ENCODE measurements at places on chromosomes 12 and 14. TPM values are rescaled to one million over a fixed set of nuclear protein-coding genes. Genes with fewer than 3 reads are reported as not detected.

- DNase-seq: no peak
These were observed 143.7 kb upstream of the FRMD6 start for GRCh38 chr14:51507906-51508511.

- DNase-seq: no peak
These were observed 15.8 kb downstream of the R3HDM2 start for GRCh38 chr12:57415088-57415487.

DNA sequence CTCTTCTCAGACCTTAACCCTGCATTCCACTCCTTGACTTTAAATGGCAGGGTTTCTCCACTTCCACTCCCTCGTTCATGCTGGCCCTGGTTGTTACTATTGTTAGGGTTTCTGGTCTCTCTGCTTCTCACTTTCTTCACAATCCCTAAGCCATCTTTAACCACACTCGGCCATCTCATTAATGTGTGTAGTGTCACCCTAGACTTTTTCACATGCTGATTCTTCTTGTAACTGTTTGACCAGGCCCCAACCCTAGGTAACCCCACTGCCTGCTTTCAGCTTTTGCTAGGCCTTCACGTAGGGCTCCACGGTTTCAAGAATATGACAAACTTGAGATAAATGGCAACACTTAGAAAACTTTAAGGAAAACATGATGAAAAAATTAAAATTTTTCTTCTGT lies 195.1 kb downstream of the IPO8 start:
- no peak for DNase-seq

DNA sequence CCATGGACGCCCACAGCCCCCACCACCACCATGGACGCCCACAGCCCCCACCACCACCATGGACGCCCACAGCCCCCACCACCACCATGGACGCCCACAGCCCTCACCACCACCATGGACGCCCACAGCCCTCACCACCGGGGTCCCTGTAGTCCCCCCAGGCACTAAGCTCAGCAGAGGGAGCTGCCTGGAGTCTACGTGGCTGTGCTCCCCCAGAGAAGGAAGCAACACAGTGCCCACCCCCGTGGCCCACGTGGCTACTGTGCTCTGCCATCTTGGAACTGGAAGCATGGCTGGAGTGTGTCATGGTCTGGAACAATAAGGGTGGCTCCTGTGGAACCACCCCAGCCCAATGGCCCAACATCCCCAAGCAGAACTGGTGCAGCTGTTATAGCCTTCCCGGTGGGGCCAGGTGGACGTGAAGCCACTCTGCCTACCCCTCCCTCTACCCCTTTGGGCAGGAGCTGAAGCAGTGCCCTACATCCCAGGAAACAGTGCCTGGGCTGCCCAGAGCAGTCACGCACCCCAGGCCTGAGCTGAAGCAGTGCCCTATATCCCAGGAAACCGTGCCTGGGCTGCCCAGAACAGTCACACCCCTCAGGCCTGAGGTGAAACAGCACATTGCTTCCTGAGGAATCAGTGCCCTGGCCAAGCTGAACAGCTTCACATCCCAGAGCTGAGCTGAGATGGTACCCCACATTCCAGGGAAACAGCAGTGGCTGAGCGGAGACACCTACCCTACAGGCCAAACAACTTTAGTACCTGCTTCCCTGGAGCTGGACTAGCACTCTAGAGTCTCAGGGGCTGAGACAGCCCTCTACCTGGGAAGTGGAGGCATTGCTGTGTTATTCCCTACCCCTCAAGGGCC lies 9.0 kb upstream of the SFSWAP start:
- no peak for DNase-seq

DNA sequence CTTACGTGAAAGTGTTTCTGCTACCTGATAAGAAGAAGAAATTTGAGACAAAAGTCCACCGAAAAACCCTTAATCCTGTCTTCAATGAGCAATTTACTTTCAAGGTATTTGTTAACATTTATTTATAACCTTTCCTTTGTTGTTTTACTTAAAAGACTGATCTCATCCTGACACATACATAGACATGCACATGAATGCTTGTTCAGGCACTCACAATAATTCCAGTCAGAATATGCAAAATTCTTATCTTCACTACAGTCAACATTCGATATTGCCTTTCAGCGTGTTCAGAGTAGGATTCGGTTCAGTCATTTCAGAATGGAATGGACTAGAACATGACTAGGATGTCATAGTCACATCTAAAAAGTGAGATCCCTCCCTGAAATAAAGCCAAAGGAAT lies 394.6 kb downstream of the PAWR start:
- DNase-seq: no peak

GRCh38 chr14:39265033-39265432 lies 31.3 kb downstream of the MIA2 start:
- DNase-seq: no peak

DNA sequence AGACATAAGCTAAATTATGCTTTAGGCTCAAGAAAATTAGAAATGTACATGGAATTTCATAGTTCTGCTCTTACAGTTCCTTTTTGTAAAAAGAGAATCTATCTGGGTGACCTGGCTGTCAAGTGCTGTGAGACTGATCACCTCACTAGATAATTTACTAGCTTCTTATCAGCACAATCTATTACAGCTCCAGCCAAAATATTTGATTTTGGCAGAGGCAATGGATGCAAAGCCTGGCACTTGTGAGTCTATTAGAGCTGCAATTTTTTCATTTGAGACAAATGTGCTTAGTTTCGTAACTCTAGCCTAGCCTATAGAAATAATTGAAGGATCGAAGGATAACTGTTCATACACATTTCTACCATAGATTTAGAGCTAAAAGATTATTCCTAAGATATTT lies 927.5 kb downstream of the SLC6A15 start:
- DNase-seq: no peak

GRCh38 chr14:68573722-68574121 lies 219.1 kb downstream of the ZFP36L1 start:
- DNase-seq: no peak

DNA sequence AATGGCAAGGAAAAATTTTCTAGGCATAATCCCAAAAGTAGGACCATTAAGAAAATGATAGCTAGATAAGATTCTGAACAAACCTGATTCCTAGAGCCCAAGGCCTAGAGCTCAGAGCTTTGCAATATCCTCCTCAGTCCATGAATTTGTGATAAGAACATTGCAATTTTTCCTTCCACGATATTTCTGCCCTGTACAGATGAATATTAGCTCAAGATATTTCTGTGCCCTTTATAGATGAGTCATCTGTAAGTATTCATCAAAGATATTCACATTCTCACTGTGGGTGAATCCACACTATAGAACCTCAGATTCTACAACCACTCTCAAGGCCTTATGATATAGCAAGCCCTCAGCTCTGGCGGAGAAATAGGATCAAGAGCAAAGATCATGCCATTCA lies 37.5 kb downstream of the EAPP start:
- DNase-seq: no peak

DNA sequence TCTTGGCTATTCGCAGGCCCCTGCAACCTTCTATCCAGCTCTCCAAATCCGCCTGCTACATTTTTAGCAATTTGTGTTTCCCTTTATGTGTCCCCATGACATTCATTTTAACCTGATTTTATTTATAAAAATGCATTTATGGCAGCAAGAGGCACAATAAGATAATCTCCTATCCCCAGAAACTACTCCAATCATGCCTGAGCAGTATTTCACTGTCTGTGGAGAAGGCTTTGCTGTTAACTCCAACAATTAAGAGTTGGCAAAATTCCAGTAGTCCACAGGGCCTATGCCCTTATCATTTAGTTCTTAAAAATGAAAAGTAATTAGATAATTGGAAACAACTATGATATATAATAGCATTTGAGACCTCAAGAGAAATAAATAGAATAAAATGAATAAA lies 462.4 kb downstream of the TRHDE start:
- DNase-seq: no peak

DNA sequence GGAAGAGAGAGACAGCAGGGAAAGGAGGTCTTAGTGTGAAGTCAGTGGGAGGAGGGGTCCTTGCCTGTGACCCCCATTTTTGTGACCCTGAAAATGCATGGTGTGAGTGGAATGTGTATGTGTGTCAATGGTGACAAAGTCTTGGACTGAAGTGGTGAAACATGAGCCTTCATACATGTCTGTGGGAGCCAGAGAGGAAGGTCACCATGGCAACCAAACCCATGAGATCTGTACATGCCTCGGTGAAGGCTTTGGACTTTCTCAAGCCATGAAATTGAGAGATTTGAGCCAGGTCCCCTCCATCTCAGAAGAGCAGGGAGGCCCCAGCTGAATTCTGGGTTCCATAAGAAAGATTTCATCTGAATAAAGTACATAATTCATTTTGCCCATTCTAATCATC lies 108.7 kb downstream of the TTC8 start:
- no peak for DNase-seq

DNA sequence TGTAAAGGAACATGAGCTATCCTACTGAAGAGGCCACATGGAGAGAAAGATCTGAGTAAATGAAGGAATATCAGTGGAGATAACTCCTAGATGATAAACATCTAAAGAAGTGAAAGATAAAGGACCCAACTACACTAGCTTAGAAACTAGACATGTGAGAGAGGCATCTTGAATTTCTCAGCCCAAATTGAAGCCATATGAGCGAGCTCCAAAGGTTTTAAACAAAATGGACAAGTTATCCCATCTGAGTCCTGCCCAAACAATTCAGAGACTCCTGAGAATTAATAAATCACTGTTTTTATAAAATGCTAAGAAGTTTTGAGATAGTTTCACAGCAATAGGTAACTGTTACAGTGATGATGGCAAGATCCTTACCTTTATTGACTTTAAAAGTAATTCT lies 438.9 kb downstream of the NAV3 start:
- DNase-seq: no peak

APEX1 gene
- total RNA-seq: 118 TPM

SEL1L gene
- 116 TPM for total RNA-seq

ZFYVE1 gene
- 9.1 TPM for total RNA-seq

ALG10 gene
- total RNA-seq: 22.9 TPM
